Stimulated activated CD4-positive, alpha-beta T cell treated with anti-CD3 and anti-CD28 coated beads, Interleukin-1b, Interleukin-23, amount 100 ng/mL, for 1 hour (primary cell): ENCODE measurements at places on chromosomes 11 and 22.

DNA sequence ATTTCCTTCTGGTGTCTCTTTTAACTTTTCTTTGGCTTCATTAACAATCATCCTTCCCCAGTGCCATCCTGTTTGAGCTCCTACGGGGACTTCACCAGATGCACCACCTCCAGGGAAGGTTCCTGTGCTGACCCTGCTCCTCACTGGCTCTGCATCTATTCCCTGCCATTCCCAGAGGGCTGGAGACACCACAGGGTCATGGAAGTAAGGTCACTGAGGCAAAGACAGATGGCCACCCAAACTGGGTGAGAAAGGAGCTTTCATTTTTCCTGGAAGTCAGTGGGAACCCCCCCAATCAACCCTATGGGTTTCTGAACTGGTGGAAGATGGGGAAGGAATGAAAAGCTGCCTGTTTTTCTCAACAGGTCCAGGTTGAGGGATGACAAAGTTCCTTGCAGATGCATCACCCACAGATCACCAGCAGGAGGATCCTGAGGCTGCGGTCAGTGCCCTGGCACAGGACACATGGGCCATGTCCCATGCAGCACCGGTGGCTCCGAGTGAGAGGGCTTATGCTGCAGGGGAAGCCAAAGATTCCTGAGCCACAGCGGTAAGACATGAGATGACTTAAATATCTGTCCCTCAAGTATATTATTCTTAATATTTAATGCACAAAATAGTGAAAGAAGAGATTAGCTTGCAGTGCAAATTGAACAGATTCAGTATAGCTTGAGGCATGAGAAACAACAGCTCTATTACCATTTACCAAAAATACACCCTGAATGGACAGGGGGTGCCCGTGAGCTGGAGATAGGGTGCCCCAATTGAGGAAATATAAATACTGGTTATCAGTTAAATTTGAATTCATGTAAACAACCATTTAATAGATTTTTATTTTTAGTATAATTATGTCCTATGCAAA lies 73.0 kb upstream of the VPREB1 start:
- DNase-seq, result no peak

DNA sequence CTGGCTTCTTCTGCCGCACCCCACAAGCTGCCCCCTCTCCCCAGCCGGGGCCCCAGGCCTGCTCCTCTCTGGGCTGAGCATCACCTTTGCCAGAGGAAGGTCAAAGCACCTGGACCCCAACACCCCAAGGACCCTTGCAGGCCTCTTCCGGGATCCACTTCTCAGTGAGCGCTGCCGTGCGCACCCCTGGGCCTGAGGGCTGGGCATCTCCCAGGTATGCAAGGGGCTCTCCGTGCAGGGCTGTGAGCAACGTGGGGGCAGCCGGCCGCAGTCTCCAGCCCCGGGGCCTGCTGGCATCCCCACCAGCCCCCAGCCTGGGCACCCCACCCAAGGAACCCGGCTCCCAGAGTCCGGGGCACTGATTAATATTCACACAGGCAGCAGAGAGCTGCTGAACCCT lies 64.0 kb downstream of the BRD1 start:
- DNase-seq, result no peak

- no peak for DNase-seq
These were observed 14.0 kb downstream of the CD6 start for GRCh38 chr11:60985501-60985900.

DNA sequence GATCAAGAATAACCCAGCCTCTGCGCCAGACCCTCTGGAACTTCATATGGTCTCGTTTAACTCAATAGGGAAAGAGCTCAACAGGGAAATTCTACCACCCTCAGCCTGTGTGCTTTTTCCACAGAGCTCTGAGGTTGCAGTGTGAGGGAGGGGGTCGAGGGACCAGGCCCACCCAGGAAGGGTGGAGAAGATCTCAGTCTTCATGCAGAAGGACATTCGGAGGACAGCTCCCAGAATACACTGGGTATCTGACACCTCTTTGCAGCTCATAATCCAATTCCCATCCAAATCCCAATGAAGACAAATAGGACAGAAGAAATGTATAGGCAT lies 56.6 kb downstream of the ST14 start:
- no peak for DNase-seq

GRCh38 chr11:24617856-24618255 lies 121.0 kb downstream of the LUZP2 start:
- no peak for DNase-seq

- no peak for DNase-seq
These were observed 17.7 kb downstream of the TPCN2 start for GRCh38 chr11:69066122-69067112.

GRCh38 chr11:44559207-44559939 lies 6.1 kb upstream of the CD82 start:
- no peak for DNase-seq

DNA sequence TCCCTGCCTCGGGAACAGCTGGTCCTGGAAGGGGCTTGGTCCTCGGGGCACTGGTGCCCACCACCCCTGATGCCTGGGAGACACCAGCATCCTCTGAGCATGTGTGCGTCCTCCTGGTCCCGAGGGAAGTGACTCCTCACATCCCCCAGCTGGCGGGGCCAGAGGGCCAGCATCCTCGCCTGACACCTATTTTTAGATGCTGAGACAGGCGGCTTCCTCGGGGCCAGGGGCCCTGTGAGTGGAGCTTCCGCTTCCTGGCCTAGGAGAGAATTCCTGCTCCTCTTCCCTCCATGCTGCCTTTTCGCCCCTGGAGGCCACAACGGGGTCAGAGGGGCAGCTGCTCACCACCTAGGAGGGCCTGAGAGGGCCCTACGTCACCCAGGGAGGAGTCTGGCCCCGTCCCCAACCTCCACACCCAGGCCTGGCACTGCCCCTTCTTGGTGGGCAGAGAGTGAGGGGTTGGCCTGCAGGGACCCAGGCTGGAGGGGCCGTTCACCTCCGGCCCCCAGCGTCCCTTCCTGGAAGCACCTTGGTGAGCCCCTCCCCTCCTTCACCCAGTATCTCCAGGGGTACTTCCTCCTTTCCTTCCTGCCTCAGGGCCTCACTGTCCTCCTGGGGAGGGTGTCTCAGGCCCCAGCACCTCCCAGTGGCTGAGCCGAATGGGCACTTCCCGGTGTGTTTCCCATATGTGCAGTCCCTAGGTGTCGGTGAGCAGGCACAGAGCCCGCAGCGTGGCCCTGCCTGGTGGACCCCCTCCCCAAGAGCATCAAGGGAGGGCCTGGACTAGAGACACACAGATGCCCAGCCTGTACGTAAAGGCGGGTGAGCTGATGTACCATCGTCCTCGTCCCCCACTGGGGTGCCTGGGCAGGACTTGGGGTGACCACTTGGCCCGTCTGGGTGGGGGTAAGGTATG lies 6.1 kb downstream of the CD81 start:
- no peak for DNase-seq

GRCh38 chr22:19674929-19675253 lies 39.4 kb upstream of the SEPTIN5 start:
- DNase-seq, result no peak

DNA sequence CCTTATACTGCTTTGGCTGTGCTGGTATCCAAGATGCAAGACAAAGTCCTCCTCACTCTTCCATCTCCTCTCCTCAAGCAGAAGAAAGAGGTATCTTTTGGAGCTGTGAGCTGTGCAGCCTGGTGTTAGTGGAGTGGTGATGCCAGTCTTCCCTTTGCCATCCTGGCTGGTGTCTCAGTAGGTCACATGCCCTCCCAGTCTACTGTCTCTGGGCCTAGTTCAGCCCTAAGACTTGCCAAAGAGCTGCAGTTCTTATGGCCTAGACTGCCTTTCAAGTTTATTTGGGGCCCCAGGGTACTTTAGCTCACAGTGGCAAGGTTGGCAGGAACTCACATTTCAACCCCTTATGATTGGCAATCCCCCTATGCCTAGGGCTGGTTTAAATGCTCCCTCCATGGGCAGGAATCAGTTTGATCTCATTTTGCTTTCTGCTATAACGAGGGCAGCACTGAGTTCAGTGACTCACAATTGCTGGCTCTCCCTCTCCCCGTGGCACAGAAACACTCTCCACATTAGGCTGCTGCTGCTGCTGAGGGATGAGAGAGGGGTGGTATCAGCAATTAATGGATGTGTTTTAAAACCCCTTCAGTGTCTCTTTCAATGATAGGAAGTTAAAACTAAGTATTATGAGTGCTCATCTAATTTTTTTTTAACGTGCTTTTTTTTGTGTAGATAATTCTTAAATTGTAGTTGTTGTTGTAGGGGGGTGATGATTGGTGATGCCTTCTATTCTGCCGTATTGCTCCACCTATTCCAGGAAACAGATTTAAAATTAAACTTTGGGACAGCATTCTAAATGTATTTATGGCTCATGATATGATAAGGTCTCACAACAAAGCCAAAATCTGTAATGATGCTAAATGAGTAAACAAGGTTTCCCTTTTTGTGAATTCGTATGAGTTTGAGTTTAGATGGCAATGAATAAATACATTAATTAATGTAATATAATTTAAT lies 1295.0 kb downstream of the JRKL start:
- no peak for DNase-seq

DNA sequence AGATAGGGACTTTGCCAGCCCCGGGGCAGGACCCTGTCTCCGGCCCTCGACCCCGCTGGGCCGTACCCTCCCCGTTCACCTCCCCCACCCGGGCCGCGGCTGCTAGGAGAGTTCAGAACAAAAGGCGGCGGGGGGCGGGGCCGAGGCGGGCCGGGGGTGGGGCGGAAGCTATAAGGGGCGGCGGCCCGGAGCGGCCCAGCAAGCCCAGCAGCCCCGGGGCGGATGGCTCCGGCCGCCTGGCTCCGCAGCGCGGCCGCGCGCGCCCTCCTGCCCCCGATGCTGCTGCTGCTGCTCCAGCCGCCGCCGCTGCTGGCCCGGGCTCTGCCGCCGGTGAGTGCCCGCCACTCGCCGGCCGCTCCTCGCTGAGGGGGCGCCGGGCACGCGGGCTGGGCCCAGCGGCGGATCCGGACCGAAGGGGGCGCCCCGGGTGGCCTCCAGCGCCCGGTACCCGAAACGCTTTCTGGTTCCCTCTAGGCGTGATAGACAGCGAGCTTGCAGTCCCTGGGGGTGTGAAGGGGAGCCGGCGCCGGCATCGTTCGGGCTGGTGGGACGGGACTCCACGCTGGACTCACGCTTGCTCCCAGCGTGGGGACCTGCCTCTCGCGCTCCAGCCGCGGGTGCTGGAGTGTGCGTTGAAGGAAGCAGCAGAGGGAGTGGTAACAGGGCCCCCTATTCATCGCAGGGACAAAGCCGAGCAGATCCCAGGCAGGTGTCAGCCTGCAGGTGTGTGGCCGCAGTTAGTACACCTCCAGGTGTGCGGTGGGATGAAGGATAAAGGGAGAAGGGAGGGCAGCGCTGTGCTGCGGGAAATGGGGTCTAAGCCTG lies at the start of gene MMP11:
MMP11 (plus strand) TSS at position 201 of the 825 bp plus-strand sequence; CDS start at position 223, 22 bp downstream.
- DNase-seq, result no peak

DNA sequence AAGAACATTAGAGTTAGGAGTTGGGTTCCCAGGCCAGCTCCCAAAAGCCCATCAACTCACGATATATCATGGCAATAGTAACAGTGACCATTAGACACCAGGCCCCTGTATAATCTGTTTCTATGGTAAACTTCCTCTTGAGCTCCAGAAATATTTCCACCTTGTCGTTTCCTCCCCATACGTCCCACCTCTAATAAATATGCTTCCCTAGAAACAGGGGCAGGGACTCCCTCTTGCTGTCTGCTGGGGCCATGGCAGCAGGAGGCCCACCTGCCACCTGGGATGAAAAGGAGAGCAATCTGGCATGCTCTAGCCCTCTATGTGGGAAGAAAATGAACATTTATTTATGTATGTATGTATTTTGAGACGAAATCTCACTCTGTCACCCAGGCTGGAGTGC lies 32.2 kb upstream of the AMOTL1 start:
- no peak for DNase-seq

DNA sequence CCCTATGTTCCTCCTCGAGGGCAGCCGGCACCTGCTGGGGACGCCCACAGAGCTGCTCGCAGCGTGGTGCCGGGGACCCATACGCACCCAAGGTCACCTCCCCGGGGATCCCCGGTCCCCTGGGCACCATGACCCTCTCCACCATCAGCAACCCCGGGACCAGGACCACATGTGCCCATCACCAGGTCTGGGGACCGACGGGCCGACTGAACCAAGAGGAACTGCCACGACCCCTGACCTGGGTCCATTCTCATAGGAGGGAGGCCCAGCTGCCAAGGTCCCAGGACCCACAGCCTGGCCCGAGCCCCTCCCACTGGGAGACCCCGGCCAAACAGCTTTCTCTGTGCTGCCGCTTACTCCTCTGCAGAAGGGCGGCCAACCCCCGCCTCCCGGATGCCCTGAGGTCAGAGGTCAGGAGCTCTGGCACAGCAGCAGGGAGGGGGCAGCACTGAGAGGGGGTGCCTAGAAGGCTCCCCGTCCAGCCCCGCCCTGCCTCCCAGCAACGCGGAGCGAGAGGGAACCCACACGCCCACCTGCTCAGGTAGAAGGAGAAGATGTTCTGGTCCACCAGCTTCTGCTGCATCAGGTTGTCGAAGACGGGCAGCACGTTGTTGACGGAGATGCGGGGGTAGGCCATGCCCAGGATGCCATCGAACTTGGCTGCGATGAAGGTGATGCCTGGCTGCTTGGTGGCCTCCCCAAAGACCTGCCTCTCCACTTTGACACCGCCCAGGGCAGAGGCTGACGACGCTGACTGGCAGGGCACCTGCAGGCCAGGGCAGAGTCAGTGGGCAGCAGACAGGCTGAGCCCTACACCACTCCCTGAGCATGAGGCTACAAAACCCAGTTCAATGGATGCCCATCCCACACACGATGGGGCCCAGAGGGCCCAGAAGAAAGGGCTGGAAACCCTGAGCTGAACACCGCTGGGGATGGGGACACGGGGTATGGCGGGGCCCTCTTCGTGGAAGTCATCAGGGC lies 6.6 kb downstream of the CTSD start:
- no peak for DNase-seq

- DNase-seq, result no peak
These were observed 51.3 kb downstream of the FBLN1 start for GRCh38 chr22:45554040-45554406.

GRCh38 chr11:61482513-61482912 lies 26.0 kb upstream of the LRRC10B start:
- DNase-seq, result no peak

DNA sequence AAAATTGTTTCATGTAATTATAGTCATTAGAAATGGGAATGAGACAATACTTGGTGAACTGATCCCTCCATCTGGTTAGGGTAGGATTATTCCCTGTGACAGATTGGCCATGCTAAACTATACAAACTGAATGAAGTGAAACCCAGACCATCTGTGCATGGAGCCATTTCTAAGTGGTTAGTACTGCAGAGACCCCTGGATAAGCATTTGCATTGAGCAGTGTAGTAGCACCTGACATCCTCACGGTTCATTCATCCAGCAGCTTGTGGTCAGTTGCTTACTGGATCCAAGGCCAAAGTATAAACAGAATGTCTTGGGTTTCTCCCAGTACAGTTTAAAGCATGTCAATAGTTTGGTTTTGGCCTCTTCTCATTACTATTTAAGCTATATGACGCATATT lies 93.8 kb upstream of the ARHGAP42 start:
- DNase-seq, result no peak

DNA sequence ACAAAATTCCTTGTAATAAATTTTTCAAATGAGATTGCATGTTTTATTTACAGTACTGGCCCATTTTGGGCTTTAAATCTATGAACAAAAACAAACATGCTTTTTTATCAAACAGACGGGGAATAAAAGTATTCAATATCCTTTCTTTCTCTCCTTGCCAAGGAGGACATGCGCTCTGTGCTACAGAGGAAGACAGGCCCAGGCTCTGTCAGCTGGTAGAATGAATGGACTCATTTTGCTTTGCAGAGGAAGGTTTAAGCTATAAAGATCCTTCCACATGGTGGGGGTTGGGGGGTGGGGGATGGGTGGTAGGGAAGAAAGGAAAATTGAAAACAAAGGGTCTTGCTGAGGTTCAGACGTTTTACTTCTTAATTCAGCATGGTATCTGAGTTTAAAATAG lies 575.6 kb downstream of the INSC start:
- no peak for DNase-seq

GRCh38 chr11:31106326-31106725 lies 263.2 kb downstream of the DCDC1 start:
- DNase-seq, result no peak
